ENCODE measurements at places on chromosomes 2 and 18.

GRCh38 chr2:197925204-197925603 lies 120.8 kb downstream of the PLCL1 start:
- DNase-seq = no peak

- no peak for DNase-seq
Observed at GRCh38 chr2:37664231-37664643, 7.2 kb downstream of the CDC42EP3 start.

GRCh38 chr2:40448476-40449079 lies 3.3 kb downstream of the SLC8A1 start:
- no peak for DNase-seq

- no peak for DNase-seq
Observed at GRCh38 chr2:24239553-24239952, 64.7 kb downstream of the FAM228A start.

GRCh38 chr2:147019311-147019710 lies 825.5 kb upstream of the ACVR2A start:
- no peak for DNase-seq

DNA sequence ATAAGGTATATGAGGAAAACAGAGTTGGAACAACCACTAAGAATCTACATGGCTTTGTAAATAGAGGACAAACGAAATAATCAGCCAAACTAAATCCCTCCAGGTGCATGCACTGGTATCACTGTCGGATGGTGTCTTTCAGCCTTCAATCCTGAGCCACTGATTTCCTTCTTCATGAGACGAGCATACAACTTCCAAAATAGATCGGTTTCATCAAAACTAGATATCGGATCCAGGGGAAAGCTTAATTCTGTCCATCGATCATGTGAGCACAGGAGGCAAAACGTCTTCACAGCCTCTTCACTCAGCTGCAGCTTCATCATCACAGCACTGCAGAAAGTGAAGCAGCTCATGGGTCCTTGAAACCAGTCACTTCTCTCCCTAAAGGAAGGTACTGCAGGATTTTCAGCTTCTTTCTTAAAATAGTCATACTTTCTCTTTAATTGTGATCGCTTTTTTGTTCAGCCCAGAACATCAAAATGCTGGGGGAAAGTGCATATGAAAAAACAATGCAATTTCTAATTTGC lies 80.5 kb downstream of the DTNB start:
- no peak for DNase-seq

DNA sequence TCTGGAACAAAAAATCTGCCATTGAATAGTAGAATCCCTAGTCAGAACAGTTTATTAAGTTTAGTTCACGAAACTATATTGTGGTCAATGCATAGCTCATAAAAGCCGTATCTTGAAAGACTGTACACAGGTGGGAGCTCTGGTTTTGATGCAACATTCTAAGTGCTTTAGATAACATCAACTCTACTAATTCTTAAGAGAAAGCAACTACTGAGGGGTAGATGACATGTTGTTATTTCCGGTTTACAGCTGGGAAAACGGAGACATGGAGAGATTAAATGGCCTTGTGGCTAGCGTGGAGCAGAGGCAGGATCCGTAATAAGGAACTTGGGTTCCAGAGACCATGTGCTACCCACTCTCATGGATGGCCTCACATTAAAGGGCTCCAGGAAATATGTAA lies 4.2 kb upstream of the ITGA6 start:
- DNase-seq = no peak

DNA sequence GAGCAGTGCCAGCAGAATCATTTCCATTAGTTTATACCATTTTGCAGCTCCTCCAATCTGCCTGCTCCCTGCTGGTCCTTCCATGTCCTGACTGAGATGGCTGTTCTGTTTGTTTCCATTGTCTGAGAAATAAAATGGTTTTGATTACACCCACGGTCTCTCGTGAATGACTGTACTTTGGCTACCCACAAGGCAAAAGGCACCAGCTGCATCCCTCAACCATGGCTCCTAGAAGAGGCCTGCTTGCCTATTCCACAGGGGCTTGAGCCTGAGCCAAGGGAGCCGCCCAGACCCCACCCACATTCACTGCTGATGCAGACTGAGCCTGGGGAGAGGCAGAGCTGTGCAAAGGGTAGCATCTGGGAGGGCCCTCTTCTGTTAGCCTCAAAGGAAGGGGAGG lies 31.2 kb downstream of the MARCHF4 start:
- no peak for DNase-seq

- DNase-seq = no peak
Observed at GRCh38 chr18:49784427-49785185, 28.7 kb downstream of the ACAA2 start.

GRCh38 chr2:232203936-232204335 lies 174.6 kb upstream of the ALPP start:
- DNase-seq = no peak

DNA sequence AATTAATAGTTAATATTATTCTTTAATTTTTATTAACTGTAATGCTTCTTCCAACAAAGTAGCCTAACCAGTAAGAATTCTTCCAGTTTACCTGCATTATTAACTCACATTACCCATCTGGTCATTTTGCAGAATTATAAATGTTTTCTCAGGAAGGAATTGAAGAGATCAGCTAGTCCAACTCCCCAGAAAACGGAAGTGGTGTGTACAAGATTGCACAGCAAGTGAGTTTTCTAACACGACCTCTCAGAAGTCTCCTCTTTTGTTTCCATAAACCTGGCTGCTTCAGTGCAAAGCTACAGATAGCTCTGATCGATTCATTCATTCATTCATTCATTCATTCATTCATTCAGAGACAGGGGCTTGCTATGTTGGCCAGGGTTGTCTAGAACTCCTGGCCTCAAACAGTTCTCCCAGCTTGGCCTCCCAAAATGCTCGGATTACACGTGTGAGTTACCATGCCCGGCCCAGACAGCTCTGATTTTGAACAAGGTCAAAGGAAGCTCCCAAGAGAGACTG lies 128.8 kb upstream of the REV1 start:
- DNase-seq = no peak

DNA sequence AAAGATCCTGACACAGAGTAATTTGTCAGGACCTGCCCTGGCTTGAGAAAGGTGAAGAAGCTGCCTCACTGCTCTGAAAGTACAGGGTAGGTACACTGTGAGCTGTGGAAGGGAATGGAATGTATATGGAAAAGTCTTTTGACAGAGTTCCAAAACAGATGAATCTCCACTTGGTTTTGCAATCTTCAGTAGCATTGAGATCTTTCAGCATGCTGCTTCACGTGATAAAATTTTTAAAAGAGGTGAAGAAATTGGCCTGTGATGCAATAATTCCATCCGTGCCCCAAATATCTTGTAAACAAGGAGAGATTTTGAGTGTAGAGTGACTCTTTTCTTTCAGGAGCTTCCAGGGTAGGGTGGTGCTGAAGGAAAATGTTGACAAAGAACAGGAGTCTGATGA lies 123.1 kb downstream of the OSR1 start:
- DNase-seq = no peak

GRCh38 chr2:192307530-192307929 lies 112.8 kb upstream of the TMEFF2 start:
- DNase-seq = no peak

GRCh38 chr2:204313256-204313655 lies 232.0 kb upstream of the PARD3B start:
- no peak for DNase-seq

DNA sequence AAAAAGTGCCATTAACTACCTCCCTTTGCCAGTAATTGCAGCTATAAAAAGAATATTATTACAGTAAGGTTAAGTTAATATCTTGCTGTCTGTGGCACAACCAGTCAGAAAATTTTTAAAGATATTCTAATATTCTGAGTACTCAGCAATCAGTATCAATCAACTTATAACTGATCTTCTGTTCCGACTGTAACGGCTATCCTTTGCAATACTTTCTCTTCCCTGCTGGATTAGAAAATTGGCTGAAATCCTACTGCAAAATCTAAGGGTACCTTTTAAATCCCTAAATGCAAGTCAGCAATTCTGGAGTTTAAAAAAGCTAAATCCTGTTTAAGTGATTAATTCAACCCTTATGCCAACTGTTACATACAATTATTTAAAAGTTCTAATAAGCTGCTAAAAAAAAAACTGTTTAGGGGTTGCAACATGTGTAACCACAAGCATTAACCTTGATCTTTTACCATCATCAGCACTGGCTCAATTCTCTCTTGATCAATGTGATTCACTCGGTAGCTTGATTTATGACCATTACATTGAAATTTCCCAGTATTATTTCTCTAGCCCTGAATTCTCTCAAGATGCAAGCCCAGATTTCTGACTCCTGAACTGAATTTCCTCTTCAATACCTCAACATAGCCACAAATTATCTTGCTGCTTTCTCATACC lies 20.5 kb downstream of the GAREM1 start:
- no peak for DNase-seq

- no peak for DNase-seq
Observed at GRCh38 chr2:119013671-119014070, 71.7 kb downstream of the MARCO start.

DNA sequence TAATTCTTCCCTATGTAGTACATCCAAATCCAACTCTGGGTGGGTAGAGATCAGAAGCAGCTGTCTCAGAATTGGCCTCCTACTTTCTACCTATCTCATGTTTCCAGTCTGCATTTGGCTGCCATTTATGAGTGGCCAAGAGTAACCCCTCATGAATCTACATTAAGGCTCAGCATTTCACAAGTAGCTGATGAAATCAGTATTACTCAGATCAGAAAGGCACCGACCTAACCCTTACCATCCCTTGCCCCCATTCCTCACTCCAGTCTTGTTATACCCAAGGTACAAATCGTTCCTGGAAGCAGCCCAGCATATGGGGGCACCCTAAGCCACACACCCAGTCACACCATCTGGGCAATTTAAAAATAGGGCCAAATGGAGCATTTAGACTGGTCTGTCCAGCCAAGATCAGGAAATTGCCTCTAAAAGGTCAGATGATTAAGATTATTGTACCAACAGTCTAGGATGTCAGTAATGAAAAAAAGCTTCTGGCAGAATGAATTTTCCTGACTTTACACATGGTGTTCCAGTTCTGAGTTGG lies 37.1 kb downstream of the CD28 start:
- DNase-seq = no peak

DNA sequence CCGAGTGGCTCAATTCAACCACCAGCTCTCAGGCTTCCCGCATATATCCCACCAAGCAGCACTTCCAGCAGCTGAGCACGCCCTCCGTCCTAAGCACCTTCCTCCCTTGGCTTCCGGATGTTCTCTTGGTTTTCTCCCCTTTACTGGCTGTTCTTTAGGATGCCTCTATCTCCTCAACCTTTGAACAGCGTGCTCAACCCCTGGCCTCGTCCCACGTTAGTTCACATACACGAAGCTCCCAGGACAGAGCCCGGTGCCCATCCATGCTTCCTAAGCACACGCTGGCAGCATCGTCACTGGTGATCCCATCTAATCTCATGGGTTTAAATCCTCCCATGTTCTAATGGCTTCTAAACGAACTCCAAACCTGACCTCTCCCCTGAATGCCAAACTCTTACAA lies 3.7 kb downstream of the CYS1 start:
- no peak for DNase-seq

- DNase-seq = no peak
Observed at GRCh38 chr2:135163306-135163705, 111.2 kb downstream of the RAB3GAP1 start.

GRCh38 chr2:54366487-54367280 lies 89.4 kb upstream of the SPTBN1 start:
- DNase-seq = no peak

- no peak for DNase-seq
Observed at GRCh38 chr2:120344976-120345581, 857 bp upstream of the INHBB start.

- DNase-seq = no peak
Observed at GRCh38 chr2:47508641-47509040, 105.7 kb downstream of the MSH2 start.

DNA sequence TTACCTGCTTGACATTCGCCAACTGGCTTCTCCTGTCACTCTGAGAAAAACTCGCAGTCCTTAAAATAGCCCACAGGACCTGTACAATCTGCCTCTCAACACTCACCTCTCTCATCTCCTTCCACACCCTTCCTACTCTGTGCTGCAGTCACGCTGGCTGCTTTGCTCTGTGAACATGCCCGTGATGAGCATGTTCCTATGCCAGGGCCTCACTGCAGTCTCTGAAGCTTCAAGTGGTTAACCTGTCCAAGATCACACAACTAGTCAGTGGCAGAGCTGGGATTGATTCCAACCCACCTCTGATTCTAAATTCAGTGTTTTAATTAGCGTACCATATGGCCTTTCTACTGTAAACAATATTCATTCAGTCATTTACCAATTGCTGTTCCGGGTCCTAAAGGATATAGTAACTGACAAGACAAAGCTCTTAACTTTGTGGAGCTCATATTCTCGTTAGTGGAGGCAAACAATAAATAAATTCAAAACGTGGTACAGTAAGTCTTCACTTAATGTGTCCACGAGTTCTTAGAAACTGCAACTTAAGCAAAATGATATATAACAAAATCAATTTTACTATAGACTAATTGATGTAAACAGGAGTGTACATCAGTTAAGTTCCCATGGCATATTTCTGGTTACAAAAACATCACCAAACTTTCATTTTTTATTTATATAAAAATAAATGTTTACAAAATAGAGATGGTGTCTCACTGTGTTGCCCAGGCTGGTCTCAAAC lies 38.9 kb upstream of the FBXO11 start:
- DNase-seq = no peak

GRCh38 chr2:234502285-234502918 lies 5.5 kb upstream of the ARL4C start:
- DNase-seq = no peak

DNA sequence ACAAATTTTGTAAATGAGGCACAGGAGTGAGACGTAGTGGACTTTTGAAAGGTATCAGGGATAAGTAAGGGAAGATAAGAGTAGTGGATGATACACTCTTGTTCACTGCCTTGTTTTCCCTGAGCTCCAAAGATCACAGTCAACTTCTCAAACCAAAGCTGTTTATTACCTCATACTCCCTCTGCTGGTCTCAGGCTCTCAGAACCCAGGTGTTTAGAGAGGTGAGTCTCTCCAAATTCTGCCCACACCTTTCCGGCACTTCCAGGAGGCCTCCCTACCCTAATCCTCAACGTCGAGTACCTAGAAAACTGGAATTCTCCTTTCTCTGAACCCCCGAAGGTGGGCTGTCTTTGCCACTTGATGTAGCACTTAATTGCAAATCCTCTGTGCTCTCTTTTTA lies 621.1 kb downstream of the BCL11A start:
- DNase-seq = no peak

- DNase-seq = no peak
Observed at GRCh38 chr18:54140641-54141040, 83.8 kb downstream of the MBD2 start.

DNA sequence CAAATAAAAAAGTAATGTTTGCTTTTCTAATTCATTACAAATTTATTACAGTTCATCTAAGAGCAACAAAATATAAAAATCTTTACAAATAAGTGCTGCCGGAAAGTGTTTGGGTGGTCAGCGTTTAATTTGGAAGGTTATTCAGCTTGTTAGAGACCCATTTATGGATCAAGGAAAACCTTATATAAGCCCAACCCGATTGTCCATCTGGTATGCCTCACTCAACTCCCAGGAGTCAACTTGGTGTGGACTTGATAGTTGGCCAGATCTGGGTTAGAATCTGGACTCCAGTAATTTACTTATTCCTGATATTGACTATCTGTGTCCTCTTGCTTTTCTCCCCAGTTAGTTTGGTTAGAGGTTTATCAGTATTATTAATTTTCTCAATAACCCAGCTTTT lies 106.2 kb downstream of the KCTD1 start:
- DNase-seq = no peak

Measured in nucleus accumbens (tissue), 56 donors.